ENCODE measurements at places on chromosomes 1 and 21.

DNA sequence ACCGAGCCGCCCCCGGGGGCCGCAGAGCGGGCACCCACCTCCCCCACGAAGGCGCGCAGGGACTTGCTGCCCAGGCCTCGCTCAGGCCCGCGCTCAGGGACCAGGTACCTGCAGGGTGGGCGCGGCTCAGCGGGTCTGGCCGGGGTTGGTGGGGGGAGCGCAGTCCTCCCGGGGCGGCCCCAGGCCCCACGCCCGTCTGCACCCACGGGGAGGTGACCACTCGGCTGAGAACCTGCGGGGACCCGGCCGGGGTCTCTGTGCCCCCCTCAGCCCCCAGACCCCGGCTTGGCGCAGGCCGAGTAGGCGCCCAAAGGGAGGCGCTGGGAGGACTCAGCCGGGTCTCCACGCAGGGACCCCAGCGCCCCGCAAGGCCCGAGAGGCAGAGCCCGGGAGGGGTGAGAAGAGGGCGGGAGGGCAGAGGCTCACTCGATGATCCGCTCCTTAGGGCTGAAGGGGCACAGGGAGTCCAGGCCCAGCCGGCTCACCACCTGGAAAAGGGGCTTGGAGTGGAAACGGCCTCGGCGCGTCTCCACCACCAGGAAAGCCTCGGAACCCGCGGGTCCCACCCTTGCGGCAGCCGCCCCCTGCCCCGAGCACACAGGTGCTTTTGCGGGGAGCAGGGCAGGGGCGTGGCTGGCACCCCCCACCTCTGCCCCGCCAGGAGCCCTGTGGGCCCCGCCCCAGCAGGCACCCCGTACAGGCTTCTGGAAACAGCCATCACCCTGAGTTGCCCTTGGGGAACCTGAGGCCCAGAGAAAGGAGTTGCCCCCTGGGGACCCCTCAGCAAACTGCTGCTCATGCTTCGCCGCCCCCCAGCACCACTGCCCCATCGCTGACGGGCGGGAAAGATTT is 9.3 kb downstream of the FTCD start:
- DNase-seq: no peak

DNA sequence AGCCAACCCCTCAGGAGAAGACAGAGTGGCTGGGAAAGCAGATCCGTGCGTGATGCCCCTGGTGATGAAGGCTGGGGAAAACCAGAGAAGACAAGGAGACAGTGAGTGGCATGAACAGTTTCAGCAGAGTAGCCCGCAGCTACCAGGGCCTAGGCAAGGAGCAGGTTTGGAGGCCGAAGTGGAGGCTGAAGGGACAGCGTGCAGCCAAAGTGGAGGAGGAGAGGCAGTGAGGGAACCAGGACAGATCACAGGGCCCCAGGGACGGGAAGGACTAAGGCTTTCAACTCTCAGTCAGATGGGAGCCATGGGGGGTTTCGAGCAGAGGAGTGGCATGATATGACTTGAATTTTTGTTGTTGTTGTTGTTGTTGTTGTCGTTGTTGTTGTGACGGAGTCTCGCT is 59.9 kb upstream of the SELENON start:
- no peak for DNase-seq

GRCh38 chr1:205373022-205373797 is 16.5 kb upstream of the KLHDC8A start:
- DNase-seq: no peak

DNA sequence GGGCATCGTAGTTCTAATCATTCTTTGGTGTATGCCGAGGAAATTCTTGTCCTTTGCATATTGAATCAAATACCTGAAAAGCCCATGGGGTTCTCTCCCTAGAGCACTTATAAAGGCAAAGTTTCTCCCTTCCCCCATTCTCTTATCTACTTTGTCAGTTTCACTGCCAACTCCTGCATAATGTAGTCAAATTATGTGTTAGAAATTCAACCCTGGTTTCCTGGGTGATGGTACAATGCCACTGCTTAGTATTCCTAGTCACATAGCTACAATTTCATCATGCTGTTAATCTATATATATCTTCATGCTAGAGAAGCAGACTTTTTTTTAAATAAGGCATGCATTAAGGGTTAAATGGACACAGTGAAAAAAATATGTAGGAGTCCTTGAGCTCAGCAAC is 119.0 kb downstream of the PDE4B start:
- no peak for DNase-seq

- DNase-seq: no peak
These were observed 37.0 kb downstream of the BACH1 start for GRCh38 chr21:29335720-29336119.

DNA sequence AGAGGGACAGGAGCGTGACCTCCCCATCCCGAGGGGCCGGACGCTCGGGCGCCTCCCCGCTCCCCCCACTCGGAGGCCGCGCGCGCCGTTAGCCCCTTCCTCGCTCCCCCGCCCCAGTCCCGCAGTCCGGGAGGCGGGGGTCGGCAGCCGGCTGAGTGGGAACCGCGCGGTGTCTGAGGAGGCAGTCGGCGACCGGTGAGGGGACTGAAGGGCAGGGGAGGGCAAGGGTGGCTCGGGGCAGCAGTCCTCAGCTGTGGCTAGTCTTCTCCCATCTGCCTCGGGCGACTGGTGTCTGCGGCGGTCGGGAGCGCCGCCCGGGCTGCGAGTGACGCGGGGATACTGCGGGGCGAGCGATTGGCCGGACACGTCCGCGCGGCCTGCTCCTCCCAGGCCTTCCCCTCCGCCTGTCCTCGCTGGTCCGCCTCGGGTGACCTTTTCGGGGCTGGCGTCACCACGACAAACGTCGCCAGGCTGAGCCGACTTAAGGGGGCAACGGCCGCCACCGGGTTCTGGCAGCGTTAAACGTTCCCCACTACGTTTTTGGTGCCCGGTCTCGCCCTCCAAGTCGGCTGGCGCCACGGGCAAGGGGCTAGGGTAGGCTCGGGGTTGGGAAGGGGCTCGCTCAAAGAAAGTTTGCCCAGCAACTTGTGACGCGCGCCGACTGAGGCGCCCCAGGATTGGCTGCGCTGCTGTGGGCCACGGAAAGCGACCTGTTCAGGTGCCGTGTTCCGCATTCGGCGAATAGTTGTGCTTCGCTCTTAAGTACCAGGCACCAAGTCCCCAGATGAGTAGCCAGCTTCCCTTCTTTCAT is 538 bp downstream of the ZNF672 start:
- peak; percentile 72 for DNase-seq

Measured in stimulated activated CD8-positive, alpha-beta memory T cell treated with anti-CD3 and anti-CD28 coated beads, Interleukin-4, amount 100 ng/mL, for 1 hour (primary cell).